Melanocyte of skin (primary cell): ENCODE measurements at places on chromosomes 4 and X. TPM values are rescaled to one million over a fixed set of nuclear protein-coding genes. Genes with fewer than 3 reads are reported as not detected.

The CLCN4 gene
- 0.34 and 0.36 TPM in 2 replicates for total RNA-seq

The MSANTD1 gene
- total RNA-seq, result 0.62 and 0.67 TPM in 2 replicates

The MAOB gene
- 0.33 and 0.77 TPM in 2 replicates for total RNA-seq

The GCNA gene
- total RNA-seq, result 1.1 and 2.0 TPM in 2 replicates

The VGLL1 gene
- not detected in 2 replicates for total RNA-seq

The SPANXN4 gene
- not detected in 2 replicates for total RNA-seq

The F8 gene
- 4.8 and 9.5 TPM in 2 replicates for total RNA-seq

The TMEM150C gene
- under 0.01 and 0.15 TPM in 2 replicates for total RNA-seq

The DYNLT3 gene
- 23.0 and 46.4 TPM in 2 replicates for total RNA-seq

The PCDH11X gene
- total RNA-seq, result under 0.01 TPM in 2 replicates

The XK gene
- under 0.01 TPM in 2 replicates for total RNA-seq

The ATP2B3 gene
- total RNA-seq, result not detected in 2 replicates

The HPGDS gene
- not detected in 2 replicates for total RNA-seq
